ENCODE measurements at places on chromosomes 1 and 21.

DNA sequence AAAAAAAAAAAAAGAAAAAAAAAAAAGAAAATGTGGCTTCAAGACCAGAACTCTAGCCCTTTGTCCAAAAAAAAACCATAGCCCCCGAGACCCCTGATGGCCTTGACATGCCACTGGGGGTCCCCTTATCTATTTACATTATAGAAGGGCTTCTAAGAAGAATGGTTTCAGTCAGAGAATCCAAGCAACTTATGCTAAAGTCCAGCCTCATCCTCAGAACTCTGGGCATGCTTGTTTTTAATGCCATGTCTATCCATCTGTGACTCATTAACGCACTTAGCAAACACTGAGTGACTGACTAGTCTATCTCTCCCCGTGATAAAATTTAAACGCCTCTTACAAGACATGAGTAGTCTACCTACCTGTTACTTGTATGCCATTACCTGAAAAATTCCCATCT is 29.3 kb downstream of the ERG start:
- no peak for DNase-seq

DNA sequence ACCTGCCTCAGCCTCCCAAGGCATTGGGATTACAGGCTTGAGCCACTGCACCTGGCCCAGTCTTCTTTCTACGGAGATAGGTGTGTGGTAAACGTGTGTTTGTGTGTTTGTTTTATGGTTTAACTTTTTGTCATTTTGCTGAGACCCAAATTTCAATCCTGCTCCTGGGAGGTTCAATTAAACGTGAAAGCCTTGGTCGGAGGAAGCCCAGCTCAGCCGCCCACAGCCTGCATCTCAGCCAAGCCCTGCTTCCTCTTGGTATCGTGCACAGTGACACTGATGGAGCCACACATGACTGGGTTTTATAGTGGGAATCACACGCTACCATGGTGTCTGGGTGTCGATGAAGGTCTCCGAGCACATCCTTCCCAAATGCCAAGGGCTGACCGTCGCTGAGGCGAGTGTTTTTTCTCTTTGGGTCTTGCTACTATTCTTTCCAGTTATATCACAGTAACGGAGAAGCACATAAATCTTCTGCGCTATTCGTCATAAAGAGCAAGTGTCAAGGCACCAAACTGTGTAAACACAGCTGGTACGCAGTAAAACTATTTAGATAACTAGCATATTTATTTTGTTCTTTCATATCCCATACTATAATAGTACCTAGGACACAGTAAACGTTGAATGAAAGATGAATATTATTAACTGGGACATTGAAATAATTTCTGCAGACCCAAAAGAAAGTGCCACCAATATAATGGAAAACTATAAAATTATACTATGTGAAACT is 39.3 kb downstream of the HLCS start:
- no peak for DNase-seq

GRCh38 chr1:217133092-217133491 is 409.9 kb upstream of the ESRRG start:
- no peak for DNase-seq

- DNase-seq = no peak
Measured at GRCh38 chr21:36186081-36186480, 29.5 kb downstream of the DOP1B start.

GRCh38 chr1:173114346-173114745 is 63.6 kb upstream of the TNFSF18 start:
- DNase-seq = no peak

- DNase-seq = no peak
Measured at GRCh38 chr1:160412028-160412362, 11.6 kb downstream of the VANGL2 start.

DNA sequence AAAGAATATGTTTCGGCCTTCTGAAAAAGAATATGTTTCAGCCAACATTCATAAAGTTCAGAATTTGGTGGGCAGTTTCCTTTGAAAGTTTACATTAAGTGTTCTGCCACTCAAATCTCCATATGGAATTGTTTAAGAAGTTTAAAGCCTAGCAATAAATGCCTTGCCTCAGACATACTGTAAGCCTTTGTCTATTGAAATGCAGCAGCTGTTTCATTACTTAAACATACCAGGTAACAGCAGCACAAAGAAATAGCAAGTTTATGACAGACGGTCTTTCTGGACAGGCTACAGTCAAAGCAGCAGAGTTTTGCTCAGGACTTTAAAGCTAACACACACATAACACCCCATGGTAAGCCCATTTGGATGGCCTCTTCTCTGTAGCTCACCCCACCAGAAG is 38.5 kb upstream of the C1orf105 start:
- DNase-seq = no peak

DNA sequence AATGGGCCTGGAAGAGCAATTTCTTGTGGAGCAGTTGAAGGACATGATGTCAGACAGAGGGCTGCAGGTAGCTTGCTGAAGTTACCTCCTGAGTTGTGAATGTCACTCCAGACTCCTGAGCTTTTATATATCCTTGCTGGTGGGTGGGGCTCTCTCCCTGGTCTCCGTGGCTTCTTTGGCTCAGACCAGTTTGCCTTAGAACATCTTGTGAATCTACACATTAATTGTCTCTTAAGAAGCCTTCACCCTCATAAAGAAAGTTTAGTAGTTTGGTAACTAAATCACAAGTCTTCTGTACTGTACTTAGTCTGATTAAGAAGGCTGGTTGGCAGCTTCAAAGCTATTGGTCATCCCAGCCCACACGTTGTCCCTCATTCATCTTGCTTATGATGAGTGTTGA is at the start of gene KRTAP11-1:
Gene KRTAP11-1, minus strand, starts transcription at position 101 of the 400 bp plus-strand sequence. Its CDS starts 56 bp downstream, at position 45.
- DNase-seq = no peak

GRCh38 chr21:42160111-42160721 is 58.7 kb upstream of the ABCG1 start:
- DNase-seq = no peak
